ENCODE measurements at places on chromosomes 1 and 21. TPM values are rescaled to one million over a fixed set of nuclear protein-coding genes. Genes with fewer than 3 reads are reported as not detected.

- no peaks in the 10 kb centered on the region for H3K27me3 ChIP-seq
- no peak overlapping the region for H3K4me3 ChIP-seq
- no peak for DNase-seq
- H3K27ac ChIP-seq = no peak overlapping the region
Observed at GRCh38 chr1:199322278-199322677, 683.4 kb downstream of the PTPRC start.

DNA sequence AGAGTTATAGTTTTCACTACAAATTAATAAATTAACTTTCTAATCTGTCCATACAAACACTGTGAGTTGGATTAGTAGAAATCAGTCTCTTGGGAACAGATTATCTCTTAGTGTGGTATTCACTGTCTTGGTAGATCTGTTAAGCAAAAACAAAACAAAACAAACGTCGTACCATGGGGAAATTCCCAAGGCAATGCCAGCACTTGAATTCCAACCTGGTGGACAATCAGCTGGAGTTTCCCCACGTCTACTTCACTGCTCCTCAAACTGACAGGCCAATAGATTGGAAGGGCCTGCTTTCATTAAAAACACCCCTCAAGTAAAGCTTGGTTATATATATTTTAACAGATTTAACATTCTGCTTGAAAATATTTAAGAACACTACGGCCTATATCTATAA is 31.9 kb downstream of the GDAP2 start:
- H3K27ac ChIP-seq = no peak overlapping the region
- DNase-seq = no peak
- H3K27me3 ChIP-seq = no peaks in the 10 kb centered on the region
- no peaks in the 10 kb centered on the region for H3K4me1 ChIP-seq

DNA sequence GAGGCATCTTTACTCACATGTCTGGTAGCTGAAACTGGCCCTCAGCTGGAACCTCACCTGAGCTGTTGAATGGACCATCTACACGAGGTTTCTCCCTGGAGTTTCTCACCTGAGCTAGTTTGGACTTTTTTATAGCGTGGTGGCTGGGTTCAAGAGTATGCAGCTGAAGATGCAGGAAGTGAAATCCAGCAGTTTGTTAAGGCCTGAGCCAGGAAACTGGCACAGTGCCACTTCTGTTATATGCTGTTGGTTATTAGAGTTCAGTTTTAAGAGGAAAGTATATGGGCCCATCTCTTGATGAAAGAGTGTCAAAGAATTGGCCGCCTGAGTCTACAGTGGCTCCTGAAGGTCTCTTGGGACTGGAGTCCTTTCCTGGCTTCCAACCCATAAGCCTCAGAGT is 35.6 kb downstream of the STUM start:
- no peak overlapping the region for H3K4me3 ChIP-seq
- no peak overlapping the region for H3K27ac ChIP-seq
- no peaks in the 10 kb centered on the region for H3K27me3 ChIP-seq
- no peaks in the 10 kb centered on the region for H3K36me3 ChIP-seq
- H3K4me1 ChIP-seq = peaks cover 10% of the 10 kb centered on the region

DNA sequence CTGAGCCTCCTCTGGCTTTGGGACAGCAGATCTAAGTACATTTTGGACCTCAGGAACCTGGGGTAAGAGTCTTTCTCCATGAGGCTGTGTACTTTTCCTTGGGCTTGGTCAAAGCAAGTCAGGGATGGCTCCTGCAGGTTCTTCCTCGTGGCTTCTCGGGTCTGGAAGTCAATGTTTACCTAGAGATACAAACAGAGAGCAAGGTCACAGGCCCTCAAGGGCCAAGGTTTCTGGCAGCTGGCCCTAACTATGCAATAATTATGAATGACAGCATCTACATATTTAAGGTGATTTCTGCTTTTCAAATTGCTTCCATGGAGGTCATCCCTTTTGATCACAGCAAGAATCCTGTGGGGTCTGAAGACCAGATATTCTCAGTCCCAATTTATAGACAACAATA is 37.6 kb downstream of the RGS8 start:
- no peak for DNase-seq
- no peaks in the 10 kb centered on the region for H3K27me3 ChIP-seq
- no peaks in the 10 kb centered on the region for H3K4me1 ChIP-seq
- H3K36me3 ChIP-seq = no peaks in the 10 kb centered on the region
- H3K4me3 ChIP-seq = no peak overlapping the region

GRCh38 chr1:33377756-33378155 is 53.1 kb downstream of the PHC2 start:
- DNase-seq = no peak
- H3K27me3 ChIP-seq = no peaks in the 10 kb centered on the region
- H3K4me3 ChIP-seq = no peak overlapping the region
- H3K27ac ChIP-seq = no peak overlapping the region

- H3K4me3 ChIP-seq = no peak overlapping the region
- peaks cover 17% of the 10 kb centered on the region for H3K36me3 ChIP-seq
Observed at GRCh38 chr1:197181982-197182381, 35.5 kb upstream of the ASPM start.

- H3K4me3 ChIP-seq = no peak overlapping the region
- peaks cover 22% of the 10 kb centered on the region for H3K4me1 ChIP-seq
- H3K27me3 ChIP-seq = peaks cover 22% of the 10 kb centered on the region
- H3K36me3 ChIP-seq = no peaks in the 10 kb centered on the region
Observed at GRCh38 chr1:52631759-52632331, 1.1 kb upstream of the SHISAL2A start.

DNA sequence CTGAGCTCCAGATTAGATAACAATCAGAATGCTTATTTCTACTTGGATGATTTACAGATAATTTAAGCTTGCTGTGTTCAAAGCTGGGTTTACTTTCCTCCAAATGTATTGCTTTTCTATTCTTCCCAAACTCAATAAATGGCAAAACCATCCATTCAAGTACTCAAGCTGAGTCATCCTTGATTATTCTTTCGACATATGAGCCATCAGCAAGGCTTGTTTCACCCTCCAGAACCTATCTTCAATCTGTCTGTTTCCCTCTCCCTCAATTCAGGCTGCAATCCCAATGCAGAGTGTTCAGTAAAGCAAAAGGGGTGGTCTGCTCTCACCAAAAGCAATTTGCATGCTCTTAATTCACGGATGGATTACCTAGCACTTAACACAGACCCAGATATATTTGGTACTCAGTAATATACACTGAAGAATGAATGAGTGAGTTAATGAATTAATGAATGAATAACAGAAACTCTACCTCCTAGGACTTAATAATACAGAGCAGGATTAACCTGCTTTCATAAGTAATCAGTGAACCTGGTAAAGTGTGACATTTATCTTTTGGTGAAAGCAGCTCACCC is 41.9 kb downstream of the DDR2 start:
- H3K27me3 ChIP-seq = no peaks in the 10 kb centered on the region
- peaks cover 51% of the 10 kb centered on the region for H3K4me1 ChIP-seq
- DNase-seq = peak; percentile 34
- H3K36me3 ChIP-seq = no peaks in the 10 kb centered on the region
- H3K4me3 ChIP-seq = no peak overlapping the region

DNA sequence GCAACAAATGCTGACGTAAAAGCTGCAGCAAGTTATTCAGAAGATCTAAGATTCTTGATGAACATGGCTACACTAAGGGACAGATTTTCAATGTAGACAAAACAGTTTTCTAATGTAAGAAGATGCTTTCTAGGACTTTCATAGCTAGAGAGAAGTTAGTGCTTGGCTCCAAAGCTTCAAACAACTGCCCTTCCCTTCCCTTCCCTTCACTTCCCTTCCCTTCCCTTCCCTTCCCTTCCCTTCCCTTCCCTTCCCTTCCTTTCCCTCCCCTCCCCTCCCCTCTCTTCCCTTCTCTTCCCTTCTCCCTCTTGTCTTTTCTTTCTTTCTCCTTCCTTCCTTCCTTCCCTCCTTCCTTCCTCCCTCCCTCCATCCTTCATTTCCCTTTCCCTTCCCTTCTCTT is 365.3 kb upstream of the ADGRL4 start:
- DNase-seq = no peak
- no peaks in the 10 kb centered on the region for H3K27me3 ChIP-seq
- no peak overlapping the region for H3K27ac ChIP-seq
- H3K36me3 ChIP-seq = no peaks in the 10 kb centered on the region
- no peak overlapping the region for H3K4me3 ChIP-seq

GRCh38 chr1:219639876-219640577 is 27.1 kb upstream of the ZC3H11B start:
- peaks cover 8% of the 10 kb centered on the region for H3K4me1 ChIP-seq
- no peak for DNase-seq
- H3K36me3 ChIP-seq = no peaks in the 10 kb centered on the region
- H3K27ac ChIP-seq = no peak overlapping the region
- H3K4me3 ChIP-seq = no peak overlapping the region
- H3K27me3 ChIP-seq = no peaks in the 10 kb centered on the region

- no peaks in the 10 kb centered on the region for H3K36me3 ChIP-seq
- no peaks in the 10 kb centered on the region for H3K27me3 ChIP-seq
- H3K4me1 ChIP-seq = no peaks in the 10 kb centered on the region
- no peak overlapping the region for H3K27ac ChIP-seq
- no peak for DNase-seq
Observed at GRCh38 chr1:101122452-101123166, 97.0 kb upstream of the DPH5 start.

DNA sequence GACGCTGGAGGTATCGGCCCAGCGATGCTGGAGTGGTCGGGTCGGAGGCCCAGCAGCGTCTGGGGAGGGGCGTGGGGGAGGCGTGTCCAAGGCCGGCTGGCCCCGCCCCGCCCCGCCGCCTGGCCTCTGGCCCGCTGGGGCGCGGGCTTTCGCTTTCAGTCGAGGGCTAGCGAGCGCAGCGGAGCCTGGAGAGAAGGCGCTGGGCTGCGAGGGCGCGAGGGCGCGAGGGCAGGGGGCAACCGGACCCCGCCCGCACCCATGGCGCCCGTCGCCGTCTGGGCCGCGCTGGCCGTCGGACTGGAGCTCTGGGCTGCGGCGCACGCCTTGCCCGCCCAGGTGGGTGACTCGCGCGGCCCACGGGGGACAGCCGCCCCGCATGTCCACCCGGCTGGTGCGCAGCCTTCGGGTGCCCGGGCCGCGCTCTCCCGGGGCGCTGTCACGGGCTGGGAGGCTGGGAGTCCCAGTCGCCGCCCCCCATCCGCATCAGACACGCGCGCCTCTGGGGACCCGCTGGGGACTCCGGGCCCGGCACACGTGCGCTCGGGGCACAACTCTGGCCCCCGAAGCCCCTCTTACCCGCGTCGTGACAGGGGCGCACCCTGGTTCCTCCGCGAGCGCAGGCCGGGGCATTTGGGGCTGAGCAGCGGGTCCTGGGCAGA is at the start of gene TNFRSF1B:
Gene TNFRSF1B, plus strand, starts transcription at position 158 of the 659 bp plus-strand sequence. Its CDS starts 101 bp downstream, at position 259.
- peaks cover 8% of the 10 kb centered on the region for H3K36me3 ChIP-seq
- H3K4me1 ChIP-seq = peaks cover 52% of the 10 kb centered on the region
- H3K27ac ChIP-seq = peak within 1 kb of the TSS; percentile 78
- H3K4me3 ChIP-seq = peak within 1 kb of the TSS; percentile 86

- no peaks in the 10 kb centered on the region for H3K4me1 ChIP-seq
- H3K4me3 ChIP-seq = no peak within 1 kb of the TSS
- H3K27ac ChIP-seq = no peak within 1 kb of the TSS
- DNase-seq = no peak
Observed at GRCh38 chr1:53459321-53460175, at the start of gene DMRTB1. Gene DMRTB1 (plus strand): TSS chr1:53459399. CDS start chr1:53459454, 55 bp downstream.

GRCh38 chr1:233547726-233548125 is 66.2 kb upstream of the KCNK1 start:
- no peaks in the 10 kb centered on the region for H3K36me3 ChIP-seq
- H3K4me1 ChIP-seq = peaks cover 4% of the 10 kb centered on the region
- H3K27me3 ChIP-seq = no peaks in the 10 kb centered on the region
- DNase-seq = no peak

DNA sequence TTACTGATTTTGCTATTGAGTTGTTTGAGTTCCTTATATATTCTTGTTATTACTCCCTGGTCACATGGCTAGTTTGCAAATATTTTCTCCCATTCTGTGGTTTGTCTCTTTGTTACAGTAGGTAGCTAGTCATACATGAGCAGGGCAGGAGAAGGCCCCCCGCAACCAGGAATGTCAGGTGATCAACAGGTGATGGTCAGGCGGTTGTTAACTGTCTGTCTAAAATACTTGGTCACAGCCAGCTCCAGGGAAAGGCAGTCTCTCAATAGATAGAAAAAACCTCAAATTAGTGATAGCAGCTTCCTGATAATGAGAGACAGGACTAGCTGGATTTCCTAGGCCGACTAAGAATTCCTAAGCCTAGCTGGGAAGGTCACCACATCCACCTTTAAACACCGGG is 217.9 kb downstream of the RHOU start:
- H3K27ac ChIP-seq = no peak overlapping the region
- no peaks in the 10 kb centered on the region for H3K4me1 ChIP-seq
- no peaks in the 10 kb centered on the region for H3K36me3 ChIP-seq
- H3K27me3 ChIP-seq = no peaks in the 10 kb centered on the region
- DNase-seq = no peak

GRCh38 chr1:5274527-5274926 is 620.1 kb downstream of the AJAP1 start:
- no peaks in the 10 kb centered on the region for H3K36me3 ChIP-seq
- H3K4me1 ChIP-seq = no peaks in the 10 kb centered on the region
- H3K27me3 ChIP-seq = no peaks in the 10 kb centered on the region
- DNase-seq = no peak
- H3K4me3 ChIP-seq = no peak overlapping the region
- no peak overlapping the region for H3K27ac ChIP-seq

- H3K4me1 ChIP-seq = peaks cover 54% of the 10 kb centered on the region
- DNase-seq = peak; percentile 98
- H3K4me3 ChIP-seq = peak within 1 kb of the TSS; percentile 66
- H3K27ac ChIP-seq = peak within 1 kb of the TSS; percentile 86
- peaks cover 30% of the 10 kb centered on the region for H3K36me3 ChIP-seq
Observed at GRCh38 chr1:154955718-154956543, at the start of gene PBXIP1. Gene PBXIP1 (minus strand): TSS chr1:154956099. CDS start chr1:154953721, 2,378 bp downstream.

Gene TIE1
- 16.2 TPM for total RNA-seq

Gene ACKR1
- total RNA-seq = 171 TPM

Gene TDRD10
- 3.6 TPM for total RNA-seq

Gene SPRR4
- not detected for total RNA-seq

Gene FCRL4
- total RNA-seq = not detected

Gene TNFRSF18
- total RNA-seq = 0.29 TPM

Gene ATP1B1
- total RNA-seq = 69.4 TPM

Gene CAMK1G
- total RNA-seq = 0.13 TPM

Gene DPYD
- total RNA-seq = 36.6 TPM

Gene ITLN2
- total RNA-seq = not detected

Gene MMEL1
- not detected for total RNA-seq

Gene SPRR5
- total RNA-seq = not detected

Gene ESRRG
- 3.4 TPM for total RNA-seq

Gene TRPM2
- 2.5 TPM for total RNA-seq

Gene FNDC5
- 17.0 TPM for total RNA-seq

Gene SPRR3
- total RNA-seq = 1.6 TPM

Gene TMEM50B
- total RNA-seq = 65.9 TPM

Gene BLACAT1
- total RNA-seq = not detected

Gene LCE3E
- not detected for total RNA-seq

Gene GCSAML
- 0.23 TPM for total RNA-seq

Gene SELL
- total RNA-seq = 11.9 TPM

Gene FCRL5
- not detected for total RNA-seq

Gene CLCN6
- 15.6 TPM for total RNA-seq

Measured in esophagus muscularis mucosa (tissue), 4 donors.